Lung (tissue), 17 donors: ENCODE measurements at places on chromosomes 4 and X.
A peak's percentile ranks its signal among the peaks of the same experiment; 100 is the strongest.

GRCh38 chr4:7740866-7741525 is 198.7 kb downstream of the AFAP1 start:
- DNase-seq: no peak

- DNase-seq: peak; percentile 59
Observed at GRCh38 chr4:1018147-1019020, 7.0 kb downstream of the FGFRL1 start.

DNA sequence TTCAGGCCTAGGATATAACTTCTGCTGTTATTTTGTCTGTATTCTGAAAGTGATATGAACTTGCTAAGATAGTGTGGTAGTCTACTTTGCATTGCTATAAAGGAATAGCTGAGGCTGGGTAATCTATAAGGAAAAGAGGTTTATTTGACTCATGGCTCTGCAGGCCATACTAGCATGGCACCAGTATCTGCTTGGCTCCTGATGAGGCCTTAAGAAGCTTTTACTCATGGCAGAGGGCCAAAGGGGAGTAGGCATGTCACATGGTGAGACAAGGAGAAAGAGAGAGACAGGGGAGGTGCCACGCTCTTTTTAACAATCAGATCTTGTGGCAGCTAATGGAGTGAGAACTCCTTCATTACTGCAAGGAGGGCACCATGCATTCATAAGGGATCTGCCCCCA is 247.3 kb downstream of the GPAT3 start:
- DNase-seq: no peak

DNA sequence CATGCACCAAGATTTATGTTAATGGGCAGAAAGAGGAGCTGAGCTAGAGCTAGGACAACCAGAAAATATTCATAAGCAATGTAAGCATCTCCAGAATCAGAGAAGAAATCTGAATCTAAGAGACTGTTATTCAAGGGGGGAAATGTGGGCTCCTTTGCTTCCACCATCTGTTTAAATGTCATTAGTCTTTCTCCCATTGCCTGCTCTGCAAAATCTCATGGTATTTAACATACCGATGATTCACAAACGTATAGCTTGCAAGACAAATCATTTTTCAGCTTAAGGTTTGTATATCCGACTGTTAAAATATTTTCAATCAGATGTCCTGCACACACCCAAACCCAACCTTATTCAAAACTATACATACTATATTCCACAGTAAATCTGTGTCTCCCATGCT is 133.4 kb upstream of the TACR3 start:
- no peak for DNase-seq

DNA sequence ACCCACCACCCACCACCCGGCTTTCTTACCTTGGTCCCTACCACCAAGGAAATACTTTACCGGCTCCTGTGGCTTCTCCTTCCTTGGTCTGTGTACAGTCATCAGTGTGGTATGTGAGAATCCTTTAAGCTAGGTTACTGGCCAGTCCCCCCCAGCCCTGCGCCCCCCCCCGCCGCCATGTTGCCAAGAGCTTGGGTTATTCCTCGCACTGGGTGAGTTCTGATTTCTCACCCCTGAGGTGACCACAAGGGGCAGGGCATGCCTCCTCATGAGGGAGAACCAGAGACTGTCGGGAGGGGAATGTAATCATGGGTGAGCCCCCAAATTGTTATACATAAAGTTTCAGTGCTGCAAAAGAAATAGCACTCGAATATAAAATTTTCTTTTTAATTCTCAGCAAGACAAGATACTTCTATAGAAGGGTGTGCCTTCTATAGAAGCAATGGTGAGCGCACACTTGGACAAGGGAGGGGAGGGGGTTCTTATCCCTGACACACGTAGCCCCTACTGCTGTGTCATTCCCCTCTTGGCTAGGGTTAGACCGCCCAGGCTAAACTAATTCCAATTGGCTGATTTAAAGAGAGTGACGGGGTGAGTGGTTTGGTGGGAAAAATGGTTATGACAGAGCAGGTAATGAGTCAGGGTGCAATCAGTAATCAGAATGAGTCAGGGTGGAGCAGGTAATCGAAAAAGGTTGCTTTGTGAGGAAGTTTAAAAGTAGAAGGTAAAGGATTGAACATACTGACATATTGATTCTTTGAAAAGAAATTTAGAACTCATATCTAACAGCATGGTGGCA is 133.2 kb downstream of the KDM6A start:
- DNase-seq: no peak

DNA sequence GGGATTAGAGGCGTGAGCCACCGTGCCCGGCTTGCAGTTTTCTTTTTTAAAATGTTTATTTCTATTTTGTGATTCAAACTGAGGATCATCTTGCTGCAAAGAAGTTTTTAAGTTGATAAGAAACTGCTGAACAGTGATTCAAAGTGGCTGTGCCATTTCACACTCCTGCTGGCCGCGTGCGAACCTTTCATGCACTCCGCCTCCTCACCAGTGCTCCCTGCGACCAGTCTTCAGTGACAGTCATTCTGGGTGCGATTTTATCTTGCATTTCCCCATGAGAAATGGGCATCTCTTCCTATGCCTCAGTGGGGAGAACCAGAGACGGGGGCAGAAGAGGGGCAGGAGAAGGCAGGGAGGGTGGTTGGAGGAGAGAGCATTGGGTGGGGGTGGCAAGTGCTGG is 21.4 kb downstream of the TMEM187 start:
- no peak for DNase-seq

DNA sequence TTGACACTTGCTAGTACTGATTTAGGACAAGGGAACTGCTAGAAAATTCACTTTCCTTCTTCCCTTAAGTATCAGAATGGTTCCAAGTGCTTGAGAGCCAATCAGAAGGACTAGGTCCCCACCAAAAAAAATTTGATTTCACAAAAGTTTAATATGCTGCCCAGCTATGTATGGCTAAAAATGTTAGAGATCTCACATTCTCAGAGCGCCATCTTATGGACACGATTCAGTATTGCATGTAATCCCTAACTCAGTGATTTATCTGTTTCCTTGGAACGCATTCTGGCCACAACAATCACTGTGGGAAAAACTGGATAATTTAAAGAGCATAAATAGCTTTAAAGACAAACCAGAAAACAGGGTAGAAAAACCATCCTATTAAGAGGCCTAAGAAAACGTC is 255.1 kb upstream of the GPC4 start:
- DNase-seq: peak; percentile 82

DNA sequence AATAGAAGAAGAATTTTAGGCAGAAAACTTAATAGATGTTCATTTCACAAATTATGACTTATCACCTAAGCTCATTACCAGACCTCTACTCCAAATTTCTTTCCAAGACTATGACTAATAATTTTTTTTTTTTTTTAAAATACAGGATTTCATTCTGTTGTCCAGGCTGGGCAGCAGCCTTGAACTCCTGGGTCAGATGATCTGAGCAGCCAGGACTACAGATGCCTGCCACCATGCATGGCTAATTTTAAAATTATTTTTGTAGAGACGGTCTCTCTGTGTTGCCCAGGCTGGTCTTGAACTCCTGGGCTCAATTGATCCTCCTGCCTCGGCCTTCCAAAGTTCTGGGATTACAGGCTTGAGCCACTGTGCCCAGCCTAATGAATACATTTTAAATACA is 119.2 kb downstream of the ARHGAP10 start:
- no peak for DNase-seq

DNA sequence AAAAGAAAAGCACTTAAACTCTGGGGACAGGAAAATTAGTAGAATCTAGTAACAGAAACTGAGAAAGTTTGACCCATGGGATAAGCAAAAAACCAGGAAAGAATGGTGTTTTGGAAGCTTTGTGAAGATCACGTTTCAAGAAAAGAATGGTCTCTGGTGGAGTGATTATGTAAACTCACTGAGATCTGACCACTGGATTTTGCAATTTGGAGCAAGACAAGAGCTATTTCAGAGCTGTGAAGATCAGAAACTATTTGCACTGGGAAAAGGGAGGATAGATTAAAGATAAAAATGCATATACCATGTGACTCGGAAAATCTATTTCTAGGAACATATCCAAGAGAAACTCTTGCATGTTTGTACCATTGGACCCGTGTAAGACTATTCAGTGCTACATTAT is 4.3 kb downstream of the TMPRSS11D start:
- DNase-seq: no peak

GRCh38 chr4:88591787-88592599 is at the start of gene HERC3:
Gene HERC3 (plus strand): TSS chr4:88592480. CDS start chr4:88605824, 13,344 bp downstream.
- peak; percentile 93 for DNase-seq

DNA sequence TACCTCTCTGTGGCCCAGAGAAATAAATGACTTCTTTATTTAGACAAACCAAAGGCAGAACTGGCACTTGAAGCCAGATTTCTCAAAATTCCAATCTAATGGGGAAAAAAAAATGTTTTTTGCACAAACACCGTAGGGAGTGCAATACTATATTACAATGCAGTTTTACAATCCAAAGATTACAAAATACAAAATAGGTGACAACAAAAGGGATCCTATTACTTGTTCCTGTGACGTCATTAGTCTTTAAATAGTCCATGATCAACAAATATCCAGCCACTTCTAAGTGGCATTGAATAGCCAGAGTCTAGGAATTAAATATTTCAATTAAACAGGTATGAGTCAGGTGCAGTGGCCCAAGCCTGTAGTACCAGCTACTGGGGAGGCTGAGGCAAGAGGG is 3.0 kb upstream of the APBB2 start:
- no peak for DNase-seq

DNA sequence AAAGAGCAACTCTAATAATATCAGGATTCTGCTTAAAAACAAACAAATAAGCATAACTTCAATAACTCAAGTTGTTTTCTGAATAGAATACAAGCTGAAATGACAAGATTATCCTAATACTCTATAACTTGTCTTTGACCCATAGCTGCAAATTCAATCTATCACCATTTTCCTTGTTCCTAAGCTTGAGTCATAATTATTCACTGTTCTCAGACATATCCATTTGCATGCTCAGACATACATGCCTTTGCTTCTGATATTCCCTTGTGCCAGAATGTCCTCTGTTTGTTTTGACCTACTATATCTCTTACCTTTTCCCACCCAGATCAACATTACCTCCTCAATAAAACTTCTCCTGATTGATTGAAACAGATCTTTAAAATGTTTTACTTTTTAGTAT is 109.7 kb downstream of the SNCA start:
- no peak for DNase-seq
